ENCODE measurements at places on chromosomes 2 and 18.

GRCh38 chr2:73135236-73135635 is 22.5 kb upstream of the RAB11FIP5 start:
- DNase-seq = no peak

DNA sequence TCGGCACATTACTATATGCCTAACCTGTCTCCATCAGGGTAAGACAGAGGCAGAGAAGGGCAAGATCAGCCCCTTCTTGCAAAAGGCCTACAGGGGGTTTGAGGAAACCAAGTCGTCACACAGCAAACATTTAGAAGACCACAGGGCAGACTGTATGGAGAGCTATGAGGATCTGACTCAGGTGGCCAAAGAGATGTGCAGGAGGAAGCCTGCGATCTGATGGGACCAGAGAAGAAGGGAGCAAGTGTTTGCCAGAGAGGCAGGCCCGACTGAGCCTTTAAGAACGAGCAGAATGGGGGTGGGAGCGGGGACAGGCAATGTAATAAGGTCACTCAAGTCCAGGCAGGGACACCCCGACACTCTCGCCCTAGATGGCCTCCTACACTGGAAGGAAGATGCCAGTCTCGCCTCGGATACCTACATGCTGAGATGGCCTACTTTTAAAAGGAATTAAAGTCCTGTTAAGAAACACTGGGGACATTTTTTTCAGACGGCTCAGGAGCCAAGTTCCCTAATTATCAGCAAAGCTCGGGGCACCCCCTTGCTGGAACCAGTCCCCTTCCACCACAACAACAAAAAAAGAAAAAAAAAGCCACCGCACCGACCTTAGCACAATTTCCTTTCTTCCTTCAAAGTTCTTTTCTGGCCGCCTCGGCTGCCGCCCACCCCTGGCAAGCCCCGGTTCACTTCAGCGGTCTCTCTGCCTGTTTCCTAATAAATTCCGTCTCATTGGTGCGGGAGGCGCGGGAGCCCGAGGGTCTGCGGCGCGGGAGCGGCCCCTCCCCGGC is 1.5 kb downstream of the SFXN5 start:
- DNase-seq = no peak

GRCh38 chr2:21467910-21468309 is 344.1 kb downstream of the TDRD15 start:
- no peak for DNase-seq

DNA sequence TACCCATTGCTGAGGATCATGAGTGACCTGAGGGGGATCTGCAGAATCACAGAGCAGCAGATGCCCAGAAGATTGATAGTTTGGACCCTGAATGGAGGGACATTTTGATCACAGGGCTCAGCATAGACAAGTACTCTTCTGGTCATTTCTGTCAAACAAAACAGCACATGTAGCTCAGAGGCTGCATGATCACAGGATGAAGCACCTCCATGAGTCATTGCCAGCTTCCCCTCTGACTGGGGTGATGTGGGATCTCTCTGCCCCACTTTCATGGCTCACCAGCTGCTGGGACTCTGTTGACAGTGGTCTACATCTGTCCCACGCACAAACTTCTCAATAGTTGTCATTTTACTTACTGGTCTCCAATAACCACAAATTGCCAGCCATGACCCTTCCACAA is 264.1 kb downstream of the RPIA start:
- DNase-seq = no peak

GRCh38 chr18:5095239-5095638 is 101.8 kb downstream of the AKAIN1 start:
- DNase-seq = no peak

GRCh38 chr18:68839701-68840100 is 41.8 kb downstream of the CCDC102B start:
- no peak for DNase-seq

- DNase-seq = no peak
Measured at GRCh38 chr2:3641181-3641580, 16.8 kb upstream of the ALLC start.

GRCh38 chr2:65186872-65187851 is 40.5 kb upstream of the ACTR2 start:
- DNase-seq = peak; percentile 75

GRCh38 chr2:226906163-226906693 is 70.4 kb downstream of the RHBDD1 start:
- DNase-seq = no peak

- DNase-seq = no peak
Measured at GRCh38 chr2:47008381-47009252, 93.0 kb upstream of the MCFD2 start.

All from activated T-cell treated with anti-CD3 and anti-CD28 coated beads, Interleukin-2, amount 50 U/mL, for 48 hours (primary cell).